ENCODE measurements at places on chromosomes 7 and 10.

GRCh38 chr7:156609010-156609877 lies 31.3 kb upstream of the RNF32 start:
- DNase-seq = no peak

DNA sequence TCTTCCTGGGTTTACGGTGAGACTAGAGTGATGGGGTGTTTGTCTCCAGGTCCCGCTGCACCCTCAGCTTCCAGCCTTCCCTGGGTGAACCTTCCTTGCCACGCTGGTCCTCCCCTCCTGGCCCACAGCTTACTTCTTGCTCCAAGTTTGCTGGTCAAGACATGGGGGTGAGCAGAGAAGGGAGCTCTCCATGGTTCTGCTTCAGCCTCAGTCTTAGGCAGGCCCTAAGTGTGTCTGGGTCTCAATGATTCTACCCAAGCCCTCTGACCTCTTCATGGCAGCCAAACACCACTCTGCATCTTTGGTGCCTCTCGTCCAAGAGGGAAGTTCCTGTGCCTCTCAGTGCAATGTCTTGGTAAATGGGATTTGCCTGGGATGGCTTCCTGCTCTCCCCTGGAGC lies 356.5 kb upstream of the KLF6 start:
- DNase-seq = no peak

- no peak for DNase-seq
Observed at GRCh38 chr10:103040418-103040817, 122.3 kb downstream of the CNNM2 start.

DNA sequence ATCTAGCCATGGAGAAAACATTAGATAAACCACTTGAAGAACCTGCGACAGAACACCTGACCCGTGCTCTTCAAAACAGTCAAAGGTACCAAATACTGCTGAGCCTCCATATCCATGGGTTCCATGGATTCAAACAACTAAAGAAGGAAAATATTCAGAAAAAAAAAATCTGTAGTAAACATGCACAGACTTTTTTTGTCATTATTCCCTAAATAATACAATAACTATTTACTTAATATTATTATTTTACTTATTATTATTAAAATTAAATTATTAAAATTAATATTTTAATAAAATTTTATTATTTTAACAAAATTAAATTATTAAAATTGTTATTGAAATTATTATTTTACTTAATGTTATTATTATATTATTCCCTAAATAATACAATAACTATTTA lies 101.0 kb upstream of the PDE1C start:
- no peak for DNase-seq

GRCh38 chr7:87432536-87432935 lies 42.9 kb downstream of the ABCB4 start:
- no peak for DNase-seq

DNA sequence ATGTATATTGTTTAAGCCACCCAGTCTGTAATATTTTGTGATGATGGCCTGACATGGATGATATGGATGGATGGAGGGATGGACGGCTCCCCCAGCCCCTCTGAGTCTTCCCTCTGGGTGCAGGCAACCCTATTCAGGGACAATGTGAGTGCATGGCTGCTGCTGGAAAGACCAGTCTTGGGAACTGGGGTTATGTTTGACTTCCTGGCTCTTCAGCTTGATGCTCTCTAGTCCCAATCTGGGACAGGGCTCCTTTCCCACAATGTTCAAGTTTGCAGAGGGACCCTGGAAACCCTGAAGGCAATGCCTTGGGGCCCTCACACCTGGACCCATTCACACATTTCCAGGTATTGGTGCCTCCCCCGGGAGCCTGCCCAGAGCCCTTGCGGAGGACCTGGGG lies 52.3 kb upstream of the RET start:
- DNase-seq = no peak

DNA sequence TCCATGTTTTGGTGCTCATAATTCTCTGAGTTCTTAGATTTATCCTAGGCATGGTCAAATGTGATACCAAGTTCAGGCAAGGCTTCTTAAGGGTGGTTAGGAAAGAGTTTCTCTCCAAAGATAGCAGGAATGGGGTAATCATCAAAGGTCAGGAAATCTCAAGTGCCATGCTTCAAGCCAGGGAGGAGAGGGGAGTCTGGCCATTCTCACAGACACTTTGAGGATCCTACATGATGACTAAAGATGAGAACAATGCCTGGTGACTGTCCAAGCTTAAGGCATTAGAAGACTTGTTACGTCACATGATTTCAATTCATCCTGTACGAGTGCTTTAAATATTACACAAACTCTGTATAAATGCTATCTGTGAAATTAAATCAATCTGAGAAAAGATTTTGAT lies 59.4 kb downstream of the POM121L12 start:
- DNase-seq = no peak

GRCh38 chr10:126252884-126253610 lies 135.2 kb downstream of the ADAM12 start:
- DNase-seq = no peak

DNA sequence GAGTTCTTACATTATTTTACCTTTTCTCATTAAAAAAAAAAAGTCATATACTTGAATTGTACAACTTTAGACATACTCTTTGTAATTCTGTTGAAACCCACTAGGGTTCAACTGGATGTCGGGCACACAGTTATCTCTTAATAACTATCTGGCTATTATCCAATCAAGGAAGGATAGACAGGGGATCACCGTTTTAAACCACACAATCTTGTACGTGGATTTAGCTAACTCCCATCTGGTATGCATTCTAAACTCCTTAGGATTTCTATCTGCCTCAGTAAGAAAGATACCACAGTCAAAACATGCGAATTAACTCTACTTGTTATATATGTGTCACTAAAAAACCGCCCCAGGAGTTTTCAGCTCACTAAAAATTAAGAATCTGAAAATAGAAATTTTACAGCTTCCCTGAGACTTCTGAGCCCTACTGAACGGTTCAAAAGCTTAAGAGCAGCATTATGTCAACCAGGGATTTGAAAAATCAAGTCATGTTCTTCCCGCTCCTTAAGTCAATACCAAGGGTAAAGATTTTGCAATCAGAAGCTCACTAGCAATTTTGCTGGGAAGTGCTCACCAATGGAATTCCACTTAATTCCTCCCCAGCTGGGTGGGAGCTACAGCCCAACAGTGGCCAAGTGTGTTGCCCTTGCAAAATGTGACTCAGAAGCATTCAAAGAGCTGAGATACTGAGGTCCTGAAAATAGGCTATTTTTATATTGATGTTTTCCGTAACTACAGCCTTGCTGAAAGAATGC lies 267.0 kb downstream of the FRMD4A start:
- DNase-seq = no peak

GRCh38 chr7:77222819-77223218 lies 23.2 kb upstream of the FGL2 start:
- peak; percentile 8 for DNase-seq

GRCh38 chr7:6727663-6728062 lies 20.9 kb upstream of the ZNF12 start:
- no peak for DNase-seq

- DNase-seq = no peak
Observed at GRCh38 chr7:18756378-18757050, 261.0 kb downstream of the HDAC9 start.

DNA sequence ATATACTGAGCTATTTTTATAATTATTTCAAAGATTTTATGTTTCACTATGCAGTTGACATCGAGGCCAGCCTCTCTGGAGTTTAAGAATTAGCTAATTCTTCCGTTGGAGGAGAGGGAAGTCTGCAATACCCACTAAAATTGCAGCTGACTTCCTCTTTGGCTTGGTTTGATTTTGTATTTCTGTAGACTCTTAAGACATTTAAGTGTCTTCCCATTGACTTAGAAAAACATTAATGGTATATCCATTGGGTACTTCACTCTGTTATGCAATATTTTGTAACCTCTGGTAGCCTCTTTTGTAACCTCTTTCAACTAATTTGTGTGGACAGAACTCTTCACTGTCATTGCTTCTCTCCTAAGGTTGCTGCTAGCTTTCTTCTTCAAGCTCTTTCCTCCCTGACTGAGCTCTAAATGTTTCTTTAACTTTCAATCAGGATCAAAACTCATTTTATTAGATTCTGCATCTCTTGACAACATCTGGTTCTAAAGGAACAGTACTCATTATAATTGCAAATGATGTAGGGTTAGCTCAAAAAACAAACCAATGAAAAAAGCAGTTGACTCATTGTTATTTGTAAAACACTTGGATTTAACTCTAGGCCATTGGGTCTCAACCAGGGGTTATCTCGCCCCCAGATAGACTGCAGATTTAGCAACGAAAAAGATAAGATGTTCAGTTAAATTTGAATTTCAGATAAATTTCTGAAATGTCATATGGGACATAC lies 1.7 kb upstream of the ANKRD22 start:
- no peak for DNase-seq

DNA sequence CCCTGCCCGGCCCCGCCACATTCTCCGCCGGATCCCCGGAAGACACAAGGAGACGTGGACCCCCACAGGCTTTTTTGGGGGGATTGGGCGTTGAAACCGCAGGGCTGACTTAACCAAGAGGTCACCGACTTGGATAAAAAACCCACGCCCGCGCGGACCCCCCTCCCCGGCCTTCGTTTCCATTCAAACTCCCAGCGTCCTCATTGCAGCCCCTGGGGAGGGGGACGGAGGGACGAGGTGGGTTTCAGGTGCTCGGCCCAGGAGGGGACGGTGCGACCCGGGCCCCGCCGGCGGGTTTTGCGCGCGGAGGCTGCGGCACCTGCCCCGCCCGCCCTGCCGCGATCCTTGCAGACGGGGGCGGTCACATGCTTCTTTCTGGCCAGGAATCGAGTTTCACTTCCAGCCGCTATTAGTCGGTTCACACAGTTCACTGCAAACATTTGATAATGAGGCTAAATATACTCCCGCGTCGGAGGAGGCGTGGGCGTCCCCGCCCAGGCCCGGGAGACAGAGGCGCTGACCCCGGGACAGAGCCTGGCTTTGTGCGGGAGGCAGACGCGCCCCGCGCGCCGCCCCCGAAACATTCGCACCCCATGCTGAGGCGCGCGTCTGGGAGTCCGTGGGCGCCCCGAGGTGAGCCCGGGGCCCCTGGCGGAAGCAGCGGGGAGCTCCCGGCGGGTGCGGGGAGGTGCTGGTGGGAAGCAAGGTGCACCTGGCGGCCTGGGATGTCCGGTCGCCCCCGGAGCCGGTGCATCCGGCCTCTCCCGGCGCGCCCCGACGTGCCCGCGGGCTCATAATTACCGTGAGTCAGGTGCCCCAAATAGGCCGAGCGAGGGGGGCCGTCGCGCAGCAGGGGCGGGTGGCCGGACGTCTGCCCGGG lies 2.7 kb upstream of the PDGFA start:
- DNase-seq = peak; percentile 37

- no peak for DNase-seq
Observed at GRCh38 chr7:19696926-19697325, 11.9 kb downstream of the POLR1F start.

DNA sequence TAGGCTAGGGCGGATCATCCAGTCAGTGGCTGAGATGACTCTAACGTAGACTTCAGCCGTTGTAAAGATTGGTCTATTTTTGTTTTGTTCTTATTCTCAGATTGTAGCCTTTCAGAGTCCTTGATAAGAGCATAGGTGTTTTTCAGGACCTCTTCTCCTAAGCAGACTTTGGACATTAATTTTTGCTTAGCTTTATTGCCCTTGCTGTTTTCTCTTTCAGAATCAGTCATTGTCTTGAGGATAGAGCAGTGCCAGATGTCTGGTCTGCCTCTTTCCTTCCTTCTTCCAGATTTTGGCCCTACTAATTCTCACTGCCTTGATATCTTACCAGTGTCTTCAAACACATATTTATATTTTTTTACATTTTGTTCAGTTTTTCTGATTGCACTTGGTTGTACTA lies 49.5 kb downstream of the C1GALT1 start:
- no peak for DNase-seq

GRCh38 chr7:18020138-18020715 lies 7.4 kb downstream of the PRPS1L1 start:
- no peak for DNase-seq

GRCh38 chr7:87359366-87359765 lies 13.9 kb downstream of the CROT start:
- DNase-seq = no peak

GRCh38 chr10:1413256-1413655 lies 324.1 kb downstream of the ADARB2 start:
- DNase-seq = no peak

GRCh38 chr7:111018960-111019736 lies 71.8 kb upstream of the LRRN3 start:
- DNase-seq = peak; percentile 54

DNA sequence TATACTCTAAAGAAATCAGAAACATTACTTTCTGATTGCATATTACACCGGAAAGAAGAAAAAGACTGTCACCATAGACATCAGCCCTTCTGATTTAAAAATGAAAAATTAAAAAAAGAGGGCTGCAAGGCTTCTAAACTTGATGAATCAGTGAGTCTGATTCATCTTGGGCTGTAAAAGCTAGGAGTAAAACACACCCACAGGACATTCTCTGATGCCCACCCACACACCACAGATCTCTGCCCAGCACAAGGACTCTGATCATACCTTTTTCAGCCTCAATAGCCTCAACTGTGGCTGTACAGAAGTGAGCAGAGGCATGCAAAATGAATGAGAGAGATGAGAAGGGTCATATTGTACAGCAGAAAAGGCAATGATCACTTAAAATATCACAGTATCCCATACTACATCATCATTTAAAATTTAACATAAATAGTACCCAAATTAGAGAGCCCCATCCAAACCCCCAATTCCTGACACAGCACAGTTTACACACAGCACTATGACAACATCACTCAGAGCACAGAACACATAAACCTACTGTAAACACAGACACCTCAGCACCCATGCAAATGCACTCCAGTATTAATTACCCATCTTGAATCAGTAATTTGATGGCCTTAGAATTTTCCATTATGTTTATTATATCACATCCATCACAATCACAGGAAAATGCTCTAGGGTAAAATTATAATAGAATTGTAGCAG lies 6.4 kb upstream of the MSS51 start:
- DNase-seq = no peak

DNA sequence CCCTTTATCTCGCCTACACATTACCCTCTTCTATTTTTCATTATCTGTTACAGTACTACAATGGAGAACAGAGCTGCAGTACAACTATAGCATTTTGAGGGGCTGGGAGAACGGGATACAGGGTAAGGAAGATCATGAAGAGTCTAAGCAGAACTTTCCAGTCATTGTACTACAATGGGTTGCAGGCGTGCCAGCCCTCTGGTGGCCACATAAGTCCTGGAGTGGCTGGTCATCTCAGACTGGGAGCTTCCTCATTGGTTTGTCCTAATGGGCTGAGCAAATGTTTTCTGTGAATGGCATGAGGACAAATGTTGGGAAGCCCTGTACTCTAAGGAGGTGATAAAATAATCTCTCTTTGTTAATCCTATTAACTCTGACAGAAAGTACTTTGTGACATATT lies 33.0 kb downstream of the TMEM106B start:
- DNase-seq = no peak

DNA sequence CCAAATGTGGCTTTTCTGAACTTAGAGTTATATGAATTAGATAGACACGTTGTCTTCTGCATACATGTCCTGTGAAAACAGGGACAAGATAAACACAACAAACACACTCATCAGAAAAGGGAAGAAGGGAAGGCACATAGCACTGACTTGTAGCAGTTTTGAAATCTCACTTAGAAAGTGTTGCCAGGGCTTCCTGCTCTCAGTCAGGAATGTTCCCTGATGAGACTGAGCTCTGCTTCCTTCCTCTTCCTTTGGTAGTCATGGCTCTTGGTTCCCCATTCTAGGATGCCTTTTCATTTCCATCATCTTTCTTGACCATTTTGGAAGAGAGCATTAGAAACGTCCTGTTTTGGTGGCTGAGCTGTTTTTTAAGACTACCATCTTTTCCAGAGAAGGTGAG lies 233.8 kb upstream of the LYZL1 start:
- DNase-seq = no peak

Measured in CD4-positive, alpha-beta T cell treated with Interleukin-6 for 4 hours (primary cell).